K562 (cell line): ENCODE measurements at places on chromosomes 12 and 14. TPM values are rescaled to one million over a fixed set of nuclear protein-coding genes. Genes with fewer than 3 reads are reported as not detected.
A peak's percentile ranks its signal among the peaks of the same experiment; 100 is the strongest.

DNA sequence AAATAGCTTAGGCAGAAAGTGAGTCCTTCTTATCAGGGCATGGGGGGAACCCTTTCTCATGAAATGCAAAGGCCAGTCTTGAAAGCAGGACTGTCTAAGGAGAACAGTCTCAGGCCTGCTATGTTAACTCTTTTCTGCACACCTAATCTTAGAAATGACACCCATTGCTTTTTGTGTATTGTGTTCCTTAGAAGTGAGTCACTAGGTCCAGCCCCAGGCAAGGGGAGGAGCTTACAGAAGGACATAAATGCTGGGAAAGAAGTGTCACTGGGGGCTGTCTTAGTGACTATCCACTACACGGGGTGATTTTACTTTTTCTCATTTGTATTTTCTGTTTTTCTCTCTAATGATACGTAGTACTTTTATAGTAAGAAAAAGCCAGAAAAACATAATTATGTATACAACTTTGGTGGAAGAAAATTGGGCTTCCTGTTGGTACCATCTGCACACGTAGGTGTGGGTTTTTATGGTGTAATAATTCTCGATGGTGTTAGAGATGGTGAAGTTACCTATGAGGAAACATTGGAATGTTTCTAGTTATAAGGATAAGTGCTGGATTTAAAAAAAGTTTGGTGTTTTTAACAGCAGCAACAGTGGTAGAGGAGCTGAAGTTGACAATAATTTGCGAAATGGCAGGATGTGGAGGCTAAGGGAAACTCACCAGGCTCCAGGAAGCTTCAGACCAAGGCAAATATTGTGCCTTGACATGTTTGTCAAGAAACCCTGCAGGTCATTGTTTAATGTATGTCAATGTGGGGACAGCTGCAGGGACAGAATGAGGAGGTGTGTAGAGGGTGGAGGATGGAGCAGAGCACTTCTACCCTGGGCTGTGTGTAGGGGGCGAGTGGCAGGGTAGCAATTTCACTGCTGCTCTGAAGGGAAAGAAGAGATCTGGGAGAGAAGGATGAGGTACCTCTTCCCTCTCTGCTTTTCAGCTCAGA, 214.9 kb downstream of the KTN1 start:
- peak; percentile 70 for DNase-seq

GRCh38 chr12:13255792-13256691, 59.5 kb downstream of the EMP1 start:
- DNase-seq = peak; percentile 89

- no peak for DNase-seq
These were observed 35.5 kb downstream of the PDZRN4 start for GRCh38 chr12:41223600-41223999.

GRCh38 chr12:80858356-80858755, 79.4 kb downstream of the LIN7A start:
- DNase-seq = no peak

PSMB11 gene
- total RNA-seq = not detected in 2 replicates

PDZRN4 gene
- not detected in 2 replicates for total RNA-seq

- DNase-seq = no peak
These were observed 46.3 kb upstream of the HECTD1 start for GRCh38 chr14:31253746-31254471.

- no peak for DNase-seq
These were observed 30.8 kb downstream of the KIF26A start for GRCh38 chr14:104169005-104169698.

GRCh38 chr12:83920821-83921547, 991.6 kb downstream of the SLC6A15 start:
- no peak for DNase-seq

GRCh38 chr12:21026302-21026701, 104.7 kb upstream of the SLCO1B1 start:
- no peak for DNase-seq

DNA sequence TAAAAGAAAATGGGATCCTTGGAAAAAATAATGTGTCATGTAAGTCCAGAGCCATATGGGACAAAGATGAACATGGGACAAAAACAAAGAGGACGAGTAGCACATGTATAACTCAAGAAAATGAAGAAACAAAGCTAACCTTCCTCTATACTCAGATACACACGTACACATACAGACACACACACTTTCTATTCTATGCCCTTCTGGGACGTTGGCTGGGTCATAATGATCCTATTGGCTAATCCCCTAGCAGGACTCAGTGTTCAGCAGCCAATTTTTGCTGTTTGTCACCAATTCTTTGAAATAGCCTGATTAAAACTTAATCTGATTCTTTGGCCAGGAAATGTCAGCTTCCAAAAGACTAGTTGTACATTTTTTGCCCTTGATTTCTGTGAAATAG, 189.4 kb upstream of the FOXG1 start:
- no peak for DNase-seq

DNA sequence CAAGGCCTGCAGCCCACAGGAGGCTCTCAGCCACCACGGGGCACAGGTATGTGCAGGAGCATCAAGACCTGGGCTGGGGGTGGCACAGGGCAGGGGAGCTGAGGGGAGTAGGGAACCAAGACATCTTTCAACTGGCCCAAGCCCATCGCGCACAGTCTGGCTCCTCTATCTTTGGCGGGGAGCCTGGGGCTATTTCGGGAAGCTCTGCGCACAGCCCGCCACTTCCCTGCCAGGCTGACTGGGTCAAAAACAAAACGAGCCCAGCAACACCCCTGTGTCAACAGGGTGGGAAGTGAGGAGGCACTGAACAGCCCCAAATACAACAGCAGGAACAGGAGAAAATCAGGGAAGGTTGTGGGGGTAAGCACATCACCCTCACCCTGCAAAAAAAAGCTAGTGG, 83.9 kb downstream of the ARL6IP4 start:
- no peak for DNase-seq

- DNase-seq = no peak
These were observed 39.8 kb upstream of the MEG3 start for GRCh38 chr14:100786131-100786530.

DNA sequence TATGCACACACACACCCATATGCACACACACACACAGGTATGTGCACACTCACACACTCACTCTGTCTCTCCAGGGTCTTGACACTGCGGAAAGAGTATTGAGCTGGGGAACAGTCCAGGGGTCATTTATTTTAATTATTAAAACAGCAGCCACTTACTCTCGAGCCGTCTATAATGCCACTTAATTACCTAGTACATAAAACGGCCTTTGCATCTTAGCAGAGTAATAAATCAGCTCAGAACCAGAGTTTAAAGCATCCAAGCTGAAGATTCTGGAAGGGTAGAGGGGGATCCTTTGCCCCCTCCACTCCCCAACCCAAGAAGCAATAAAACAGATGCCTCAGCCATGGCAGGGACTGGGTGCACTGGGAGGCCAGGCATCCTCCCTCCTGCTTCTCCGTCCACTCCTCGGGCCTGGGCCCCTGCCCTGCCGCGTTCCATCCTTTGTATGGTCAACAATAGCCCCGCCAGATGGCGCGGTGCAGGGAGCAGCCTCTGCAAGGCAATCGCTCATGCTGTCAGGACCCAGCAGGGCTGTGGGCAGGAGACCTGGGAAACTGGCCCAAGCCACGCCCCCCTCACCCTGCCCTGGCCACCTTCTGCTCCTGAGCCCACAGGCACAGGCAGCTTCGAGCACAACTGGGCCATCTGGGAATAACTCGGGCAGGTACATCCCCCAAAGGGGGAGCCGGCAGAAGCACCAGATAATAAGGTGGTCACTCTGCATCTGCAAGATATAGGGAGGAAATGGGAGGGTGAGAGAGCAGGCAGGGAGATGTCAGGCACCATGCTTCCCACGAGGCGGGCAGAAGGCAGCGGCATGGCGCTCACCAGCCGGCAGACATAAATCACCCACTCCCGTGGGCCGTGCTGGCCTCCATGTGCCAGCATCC, 40.9 kb downstream of the CCDC85C start:
- peak; percentile 55 for DNase-seq

DNA sequence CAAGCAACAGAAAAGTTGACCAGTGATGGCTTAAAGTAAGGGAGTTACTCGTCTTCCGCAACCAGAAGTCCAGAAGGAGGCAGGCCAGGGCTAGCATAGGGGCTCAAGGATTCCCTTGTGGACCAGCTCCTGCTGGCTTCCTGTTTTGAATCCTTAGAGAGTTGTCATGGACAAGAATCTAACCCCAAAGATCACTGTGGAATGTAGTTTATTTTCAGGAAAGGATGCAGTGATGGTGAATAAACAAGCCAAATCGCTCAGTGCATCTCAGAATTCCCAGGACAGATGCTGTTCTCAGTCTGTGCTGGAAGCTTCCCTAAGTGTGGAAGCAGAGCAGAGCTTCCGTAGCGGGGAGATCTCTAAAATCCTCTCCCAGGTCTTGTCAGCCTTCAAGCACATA, 311.3 kb downstream of the C12orf75 start:
- DNase-seq = no peak

GRCh38 chr12:69610729-69611128, at the start of gene LRRC10:
LRRC10 (minus strand) TSS chr12:69610907; CDS start chr12:69610838, 69 bp downstream.
- DNase-seq = no peak

GRCh38 chr14:99245564-99246511, 26.2 kb downstream of the BCL11B start:
- DNase-seq = no peak

KRT75 gene
- total RNA-seq = not detected in 2 replicates
